Germinal center (tissue), 1 donor: ENCODE measurements at places on chromosomes 7 and 10.

- DNase-seq, result no peak
These were observed 28.8 kb downstream of the XPNPEP1 start for GRCh38 chr10:109894516-109894915.

DNA sequence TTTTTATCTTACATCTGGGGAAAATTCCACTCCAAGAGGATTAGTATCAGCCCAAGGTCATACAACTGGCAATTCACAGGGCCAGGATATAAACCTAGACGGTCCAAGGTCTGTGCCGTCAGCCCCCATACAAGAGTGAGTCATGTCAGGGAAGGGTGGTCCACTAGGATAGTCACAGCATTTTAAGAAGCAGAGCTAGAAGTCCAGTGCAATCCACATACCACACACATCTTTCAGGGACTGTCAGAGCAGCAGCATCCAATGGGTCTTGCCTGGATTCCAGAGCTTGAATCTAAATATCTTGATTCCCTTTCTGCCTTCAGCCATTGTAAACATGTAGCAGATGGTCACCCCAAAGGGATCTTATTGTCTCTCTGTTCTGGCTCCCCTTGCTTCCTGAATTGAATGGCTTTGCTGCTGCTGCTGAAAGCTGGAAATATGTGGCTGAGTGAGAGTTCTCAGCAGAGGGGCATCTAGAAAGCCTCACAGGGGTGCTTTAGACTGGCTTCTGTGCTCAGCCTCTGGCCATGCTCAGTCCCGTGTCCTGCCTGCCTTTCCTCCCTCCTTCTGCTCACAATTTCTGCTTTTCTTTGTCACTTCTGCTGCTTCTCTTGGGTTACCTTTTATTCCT is 9.9 kb upstream of the OR6V1 start:
- DNase-seq, result no peak

DNA sequence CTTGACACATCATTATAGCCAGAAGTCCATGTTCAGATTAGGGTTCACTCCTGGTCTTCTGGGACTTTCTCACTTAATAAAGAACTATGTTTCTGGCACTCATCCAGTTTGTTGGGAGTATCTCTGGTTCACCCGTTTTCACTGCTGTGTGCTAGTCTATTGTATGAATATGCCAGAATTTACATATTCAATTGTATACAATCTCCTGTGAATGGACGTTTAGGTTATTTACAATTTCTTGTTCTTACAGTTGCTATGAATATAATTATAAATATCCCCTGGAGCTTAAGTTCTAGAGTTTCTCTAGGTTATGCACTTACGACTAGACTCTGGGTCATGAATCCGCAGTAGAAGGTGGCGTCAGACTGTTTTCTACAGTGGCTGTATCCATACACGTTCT is 20.0 kb upstream of the RBM33 start:
- no peak for DNase-seq

DNA sequence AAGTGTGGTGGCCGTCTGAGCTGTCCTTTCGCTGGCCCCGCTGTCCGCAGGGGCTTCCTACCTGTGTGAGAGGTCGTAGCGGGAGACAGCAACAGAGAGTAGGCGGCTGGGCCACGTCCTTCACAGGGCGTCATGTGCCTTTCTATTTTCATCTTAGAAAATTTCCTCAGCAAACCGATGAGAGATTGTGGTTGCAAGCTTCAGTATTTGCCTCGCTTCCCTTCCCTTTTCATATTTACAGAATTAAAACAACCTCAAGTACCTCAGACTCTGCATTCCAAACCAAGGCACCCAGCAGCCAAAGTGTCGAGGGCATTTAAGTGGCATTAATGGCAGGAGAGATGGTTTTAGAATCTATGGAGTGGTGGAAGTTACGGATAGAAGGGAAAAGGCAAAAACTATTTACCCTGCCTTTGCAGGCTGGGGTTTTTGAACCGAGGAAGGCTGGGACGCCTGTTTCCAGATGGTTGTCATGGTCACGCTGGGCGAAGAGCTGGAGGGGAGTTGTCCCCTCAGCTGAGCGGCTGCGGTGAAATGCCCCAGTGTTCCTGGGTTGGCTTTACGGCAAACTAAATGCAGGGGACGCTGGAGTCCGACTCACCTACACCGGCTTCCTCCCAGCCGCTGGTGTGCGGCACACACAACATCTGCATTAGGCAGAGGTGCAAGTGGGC is 41.9 kb downstream of the WIPI2 start:
- DNase-seq, result peak; percentile 68

DNA sequence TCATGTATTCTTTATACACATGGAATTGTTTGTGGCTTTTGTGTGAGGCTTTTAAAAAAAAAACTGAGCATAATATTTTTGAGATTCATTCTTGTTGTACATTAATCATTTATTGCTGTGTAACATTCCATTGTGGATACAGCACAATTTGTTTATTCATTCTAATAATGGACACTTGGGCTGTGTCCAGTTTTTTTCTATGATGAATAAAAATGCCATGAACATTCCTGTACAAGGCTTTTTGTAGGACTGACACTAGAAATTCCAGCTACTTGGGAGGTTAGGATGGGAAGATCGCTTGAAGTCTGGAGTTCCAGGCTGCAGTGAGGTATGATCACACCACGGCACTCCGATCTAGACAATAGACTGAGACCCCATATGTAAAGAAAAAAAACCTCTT is 254.3 kb upstream of the CACNA2D1 start:
- no peak for DNase-seq
